ENCODE measurements at places on chromosomes 6 and 20. TPM values are rescaled to one million over a fixed set of nuclear protein-coding genes. Genes with fewer than 3 reads are reported as not detected.

SPTLC3 gene
- 2.3 TPM for total RNA-seq

ECHDC1 gene
- total RNA-seq: 35.2 TPM

DNA sequence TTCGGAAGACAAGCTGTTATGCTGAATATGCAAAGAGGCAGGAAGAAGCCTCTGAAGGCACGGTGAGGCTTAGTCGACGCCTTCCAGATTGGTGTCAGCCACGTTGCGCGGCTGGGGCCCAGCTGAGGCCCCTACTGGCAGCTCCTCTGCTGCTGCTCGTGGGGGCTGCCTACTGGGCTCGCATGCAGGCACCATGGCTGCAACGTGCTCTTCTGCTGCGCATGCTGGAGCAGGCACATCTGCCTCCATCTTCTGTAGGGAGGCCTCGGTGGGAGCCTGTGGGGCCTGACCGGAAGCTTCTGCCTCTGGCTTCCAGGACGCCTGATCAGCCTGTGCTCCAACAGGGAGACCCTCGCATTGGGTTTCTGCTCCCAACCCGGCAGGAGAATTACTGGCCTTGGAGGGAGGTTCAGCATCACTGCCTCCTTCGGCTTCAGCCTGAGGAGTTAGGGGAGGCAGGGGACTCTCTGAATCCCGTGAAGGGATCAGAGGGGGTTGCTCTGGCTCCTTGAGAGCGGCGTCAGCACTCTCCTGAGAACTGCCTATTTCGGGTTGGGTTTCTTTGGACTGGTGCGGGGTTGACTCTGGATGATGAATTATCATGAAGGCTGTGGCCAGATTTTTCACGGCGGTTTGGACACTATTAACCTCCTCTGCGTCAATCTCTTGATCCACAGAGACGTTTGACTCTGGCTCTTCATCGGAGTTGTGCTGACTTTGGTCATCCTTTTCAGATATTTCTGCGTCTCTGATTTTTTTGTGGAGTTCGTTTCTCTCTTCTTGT, 49.1 kb downstream of the TXLNB start:
- DNase-seq: no peak

- DNase-seq: no peak
Measured at GRCh38 chr6:73857341-73857890, 161.4 kb downstream of the CD109 start.

DNA sequence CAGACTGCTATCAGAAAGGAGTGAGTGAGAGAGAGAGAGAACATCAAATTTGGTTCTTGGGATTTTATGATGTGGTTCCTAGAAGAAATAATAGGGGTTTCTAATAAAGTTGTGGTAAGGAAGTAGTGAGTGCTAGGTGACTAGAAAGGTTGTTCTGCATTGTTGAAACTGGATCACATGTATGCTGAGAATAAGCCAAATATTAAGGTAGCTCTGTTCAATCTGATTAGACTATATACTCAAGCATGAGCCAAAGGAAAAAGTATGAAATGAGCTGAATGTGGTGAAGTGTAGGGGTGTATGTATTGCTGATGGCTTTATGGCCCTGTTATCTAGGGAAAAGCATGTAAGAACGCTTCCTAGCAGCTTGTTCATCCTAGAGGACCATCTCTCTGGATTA, 63.0 kb upstream of the IMPG1 start:
- DNase-seq: no peak

GRCh38 chr6:15264902-15265761, 19.3 kb downstream of the JARID2 start:
- no peak for DNase-seq

- no peak for DNase-seq
Measured at GRCh38 chr6:84568971-84569370, 195.4 kb downstream of the TBX18 start.

- no peak for DNase-seq
Measured at GRCh38 chr6:125931733-125932450, 24.7 kb upstream of the HINT3 start.

DNA sequence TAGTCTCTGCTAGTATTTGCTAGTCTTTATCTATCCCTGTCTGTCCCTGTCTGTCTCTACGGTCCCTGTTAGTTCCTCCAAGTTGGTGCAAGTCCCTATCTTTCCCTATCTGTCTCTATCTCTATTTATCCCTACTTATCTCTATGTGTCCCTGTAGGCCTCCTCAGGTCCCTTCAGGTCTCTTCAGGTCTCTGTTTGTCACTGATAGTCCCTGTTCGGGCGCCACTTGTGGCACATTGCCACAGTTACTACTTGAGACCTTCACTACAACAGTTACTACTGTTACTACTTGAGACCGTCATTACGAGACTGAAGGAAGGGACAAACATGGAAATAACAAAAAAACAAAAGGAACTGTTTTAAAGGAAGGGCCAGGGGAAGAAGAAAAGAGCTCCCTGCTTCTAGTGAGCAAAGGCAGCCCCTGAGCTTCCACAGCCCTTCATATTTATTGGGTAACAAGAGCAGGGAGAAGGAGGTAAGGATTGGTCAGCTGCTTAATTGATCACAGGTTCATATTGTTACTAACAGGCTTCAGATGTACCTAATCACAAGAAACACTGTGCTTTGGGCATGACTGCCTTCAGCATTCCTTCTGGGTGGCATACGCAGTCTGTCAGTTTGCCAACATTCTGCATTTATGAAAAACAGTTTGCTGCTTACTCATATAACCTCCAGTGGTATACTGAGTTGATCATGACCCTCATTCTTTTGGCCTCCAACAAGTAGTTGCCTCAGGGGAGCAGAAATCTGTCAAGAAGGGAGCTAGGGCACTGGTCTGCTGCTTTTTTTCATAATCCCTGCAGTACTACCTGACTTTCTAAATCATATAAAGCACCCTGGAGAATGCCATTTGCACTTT, 8.4 kb downstream of the EPB41L2 start:
- no peak for DNase-seq

GRCh38 chr6:51569594-51569993, 517.8 kb downstream of the PKHD1 start:
- no peak for DNase-seq

- no peak for DNase-seq
Measured at GRCh38 chr20:10562899-10563298, 110.9 kb downstream of the JAG1 start.
